ENCODE measurements at places on chromosomes 5 and 9. TPM values are rescaled to one million over a fixed set of nuclear protein-coding genes. Genes with fewer than 3 reads are reported as not detected.

Gene NTRK2
- total RNA-seq: 6.2 TPM

Gene FCN1
- 0.83 TPM for total RNA-seq

Gene PTGES
- total RNA-seq: 27.5 TPM

DNA sequence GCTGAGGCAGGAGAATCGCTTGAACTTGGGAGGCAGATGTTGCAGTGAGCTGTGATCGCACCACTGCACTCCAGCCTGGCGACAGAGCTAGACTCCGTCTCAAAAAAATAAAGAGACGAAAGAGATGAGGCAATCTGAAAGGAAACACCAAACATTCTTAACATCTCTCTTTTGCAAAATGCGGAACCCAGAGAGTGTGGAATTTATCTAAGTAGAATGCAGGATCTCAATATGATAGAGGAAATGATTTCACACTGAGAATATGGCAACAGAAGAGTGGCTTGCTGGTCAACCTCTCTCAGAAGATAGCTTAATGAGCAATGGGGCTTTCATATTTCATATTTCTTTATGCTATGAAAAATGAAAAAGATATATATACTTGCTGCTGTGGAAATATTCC, 33.4 kb upstream of the PCA3 start:
- DNase-seq: no peak

Gene NOXA1
- 3.1 TPM for total RNA-seq

DNA sequence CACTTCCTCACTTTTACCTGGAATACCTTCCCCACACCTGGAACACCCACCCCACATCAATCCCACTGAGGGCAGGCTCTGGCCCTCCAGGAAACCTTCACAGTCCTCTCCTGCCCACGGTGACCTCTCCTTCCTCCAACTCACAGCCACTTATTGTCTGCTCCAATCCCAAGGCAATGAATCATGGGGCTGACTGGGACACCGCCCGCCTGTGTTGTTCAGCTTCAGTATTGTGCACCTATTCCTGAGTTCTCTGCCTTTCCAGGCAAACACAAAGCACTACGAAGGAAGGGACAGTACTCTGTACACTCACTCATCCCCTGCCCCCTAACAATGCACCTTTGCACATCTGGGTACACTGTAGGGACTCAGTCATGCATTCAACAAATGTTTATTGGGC, 7.3 kb downstream of the PCDH1 start:
- peak; percentile 74 for DNase-seq

DNA sequence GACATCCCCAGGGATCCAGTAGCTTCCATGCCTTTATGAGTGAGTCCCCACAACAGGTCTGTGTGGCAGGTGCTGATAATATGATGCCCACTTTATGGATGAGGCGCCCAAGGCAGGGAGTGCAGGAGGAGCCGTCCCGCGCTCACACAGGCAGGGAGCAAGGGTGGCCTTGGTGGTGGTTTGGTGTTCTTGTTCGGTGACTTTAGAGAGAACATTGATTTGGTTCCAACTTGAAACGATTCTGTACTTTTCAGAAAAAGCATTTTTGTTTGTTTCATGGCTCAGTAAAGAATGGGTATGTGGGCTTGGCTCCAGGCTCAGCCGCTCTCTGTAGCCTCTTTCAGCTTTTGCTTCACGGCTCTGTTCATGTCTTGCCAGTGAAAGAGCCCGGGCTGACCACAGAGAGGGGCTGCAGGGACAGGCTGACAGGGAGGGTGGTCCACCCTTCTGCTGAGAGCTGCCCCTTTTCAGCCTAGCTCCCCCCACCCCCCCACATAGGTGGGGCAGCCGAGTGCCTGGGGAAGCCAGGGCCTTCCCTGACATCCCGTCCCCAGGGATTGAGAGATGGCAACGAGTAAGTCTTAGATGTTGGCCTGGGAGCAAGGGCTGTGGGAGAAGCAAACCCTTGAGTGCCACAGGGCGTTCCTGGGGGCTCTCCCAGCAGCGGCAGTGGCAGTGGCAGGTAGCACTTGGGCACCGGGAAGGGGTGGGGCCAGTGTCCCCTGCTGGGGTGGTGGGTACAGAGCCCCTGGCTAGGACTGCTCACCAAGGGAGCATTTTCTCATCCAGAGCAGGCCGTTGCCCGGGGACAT, 28.0 kb downstream of the NCS1 start:
- DNase-seq: no peak
